ENCODE measurements at places on chromosomes 4 and X. TPM values are rescaled to one million over a fixed set of nuclear protein-coding genes. Genes with fewer than 3 reads are reported as not detected.

GRCh38 chr4:38534344-38535045, 129.5 kb upstream of the KLF3 start:
- DNase-seq = no peak

FGD1 gene
- total RNA-seq = 24.7 TPM

- DNase-seq = peak; percentile 59
Measured at GRCh38 chr4:1009542-1010394, 1.7 kb upstream of the FGFRL1 start.

GRCh38 chr4:40253906-40254305, 57.1 kb downstream of the RHOH start:
- no peak for DNase-seq

DNA sequence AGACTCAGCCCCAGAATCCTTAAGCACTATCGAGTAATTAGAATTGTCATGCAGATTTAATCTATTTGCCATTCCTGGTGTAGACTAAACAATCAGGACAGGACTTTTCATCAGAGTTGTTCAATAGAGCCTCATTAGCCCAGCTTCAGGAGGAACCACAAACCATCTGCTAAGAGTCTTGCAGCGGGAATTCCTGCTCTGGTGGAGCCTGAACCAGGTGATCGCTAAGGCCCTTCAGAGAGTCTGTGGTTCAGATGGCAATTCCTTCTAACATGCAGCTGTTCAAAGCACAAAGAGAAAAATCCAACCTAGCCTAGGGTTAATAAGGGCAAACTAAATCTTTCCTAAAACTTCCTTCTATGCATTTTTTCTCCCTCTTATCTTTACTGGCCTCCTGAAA, 119.1 kb upstream of the CPEB2 start:
- DNase-seq = no peak

DNA sequence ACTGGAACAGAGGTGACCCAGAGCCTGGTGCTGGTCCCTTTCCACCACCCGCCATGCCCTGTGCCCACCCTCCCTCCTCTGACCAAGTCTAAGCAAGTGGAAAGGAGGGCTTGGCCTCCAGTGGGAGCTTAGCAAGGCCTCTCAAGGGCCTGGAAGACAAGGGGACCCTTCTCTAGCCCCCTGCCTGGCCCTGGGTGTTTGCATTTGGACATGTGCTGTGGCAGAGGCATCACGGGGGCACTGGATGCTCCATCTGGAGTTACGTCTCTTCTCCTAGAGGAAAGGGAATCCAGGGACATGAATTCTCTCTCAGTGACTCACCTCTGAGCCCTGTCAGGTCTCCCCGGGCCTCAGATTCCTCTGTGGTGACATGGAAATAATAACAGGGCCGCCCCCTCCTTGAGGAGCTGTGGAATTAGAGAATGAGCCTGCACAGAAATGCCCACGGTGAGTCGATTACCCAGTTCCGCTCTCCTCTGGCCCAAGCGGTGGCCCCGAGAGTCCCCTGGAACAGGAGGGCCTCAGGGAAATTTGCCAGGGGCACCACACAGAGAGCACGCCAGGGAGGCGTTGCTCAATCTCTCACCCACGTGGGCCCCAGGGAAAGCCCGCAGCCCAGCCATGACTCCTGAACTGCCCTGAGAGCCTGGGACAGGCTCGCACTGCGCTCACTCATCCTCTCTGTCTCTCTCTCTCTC, 189.6 kb downstream of the BCOR start:
- no peak for DNase-seq

Data from progenitor cell of endocrine pancreas (in vitro differentiated cells).